ENCODE measurements at places on chromosomes 7 and 10.

GRCh38 chr7:50196719-50197118, 103.7 kb upstream of the ZPBP start:
- DNase-seq, result no peak

GRCh38 chr7:32093415-32094408, 23.5 kb upstream of the PDE1C start:
- no peak for DNase-seq

- DNase-seq, result no peak
Measured at GRCh38 chr10:51063659-51064535, 10.4 kb upstream of the PRKG1 start.

DNA sequence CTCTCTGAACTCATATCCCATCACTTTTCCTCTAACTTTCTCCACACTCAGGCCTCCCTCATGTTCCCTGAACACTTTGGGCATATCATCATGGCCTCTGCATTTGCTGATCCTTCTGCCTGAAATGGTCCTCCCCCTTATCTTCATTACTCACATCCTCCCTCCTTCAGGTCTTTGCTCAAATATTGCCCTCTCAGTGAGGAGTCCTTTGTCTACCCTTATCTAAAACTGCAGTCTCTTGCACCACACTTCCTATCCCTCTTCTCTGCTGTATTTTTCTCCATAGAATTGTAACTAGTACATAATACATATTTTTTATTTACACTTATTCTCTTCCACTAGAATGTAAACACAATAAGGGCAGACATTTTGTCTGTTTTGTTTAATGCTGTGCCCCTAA, 41.7 kb downstream of the DNAJC1 start:
- no peak for DNase-seq

DNA sequence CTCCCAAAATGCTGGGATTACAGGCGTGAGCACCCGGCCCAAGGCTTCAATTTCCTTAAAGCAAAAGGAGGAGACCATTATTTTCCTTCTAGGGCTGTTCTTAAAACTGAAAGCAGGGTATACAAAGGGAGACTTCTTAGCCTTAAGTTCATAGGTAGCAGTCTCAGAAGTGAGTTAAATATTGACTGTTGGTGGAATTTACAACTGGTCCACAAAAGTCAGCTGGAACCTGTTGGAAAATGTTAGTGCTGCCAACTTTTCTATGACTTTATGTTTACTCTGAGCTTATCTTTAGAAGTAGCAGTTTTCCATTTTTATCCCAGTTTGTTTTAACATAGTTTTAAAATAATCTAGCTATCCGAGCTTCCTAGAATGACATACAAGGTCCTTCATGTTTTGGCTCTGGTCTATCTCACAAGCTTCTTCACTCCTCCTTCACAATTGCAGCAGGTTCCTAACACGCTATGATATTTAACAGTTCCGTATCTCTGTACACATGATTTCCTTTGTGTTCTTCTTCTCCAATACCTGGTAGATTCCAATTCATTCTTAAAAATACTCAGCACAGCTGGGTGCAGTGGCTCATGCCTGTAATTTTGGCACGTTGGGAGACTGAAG, 3.3 kb downstream of the SLC26A3 start:
- no peak for DNase-seq

GRCh38 chr7:85498031-85498430, 311.2 kb upstream of the SEMA3D start:
- no peak for DNase-seq

- no peak for DNase-seq
Measured at GRCh38 chr7:32573110-32573687, 77.9 kb downstream of the AVL9 start.

DNA sequence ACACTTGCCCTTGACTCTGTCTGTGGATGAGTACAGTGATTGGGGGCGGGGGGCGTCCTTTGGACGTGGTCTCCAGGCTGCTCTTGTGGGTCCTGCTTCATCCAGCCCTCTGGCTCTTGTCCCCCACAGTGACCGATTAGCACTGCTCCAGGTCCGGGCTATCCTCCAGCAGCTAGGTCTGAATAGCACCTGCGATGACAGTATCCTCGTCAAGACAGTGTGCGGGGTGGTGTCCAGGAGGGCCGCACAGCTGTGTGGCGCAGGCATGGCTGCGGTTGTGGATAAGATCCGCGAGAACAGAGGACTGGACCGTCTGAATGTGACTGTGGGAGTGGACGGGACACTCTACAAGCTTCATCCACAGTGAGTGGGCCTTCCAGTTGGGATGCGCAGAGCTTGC, 18.3 kb downstream of the TACR2 start:
- no peak for DNase-seq

- no peak for DNase-seq
Measured at GRCh38 chr10:13117841-13118783, 18.1 kb downstream of the OPTN start.

DNA sequence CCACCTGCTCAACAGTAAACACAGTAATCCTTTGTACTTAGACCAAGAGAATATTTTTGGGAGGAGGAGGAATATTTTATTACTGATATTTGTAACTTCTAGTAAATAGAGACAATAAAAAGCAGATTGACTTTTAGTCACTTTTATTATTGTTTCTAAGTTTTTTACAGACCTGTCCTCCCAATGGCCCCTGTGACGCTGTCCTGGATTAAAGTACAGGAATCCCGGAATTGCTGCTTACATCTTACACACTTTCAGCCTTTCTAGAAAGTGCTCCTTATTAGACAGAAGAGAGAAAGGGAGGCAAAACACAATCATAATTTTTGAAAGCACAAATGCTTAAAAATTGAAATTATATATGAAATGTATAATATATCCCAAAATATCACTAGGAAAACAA, 86.4 kb upstream of the PRKG1 start:
- no peak for DNase-seq

GRCh38 chr7:151992375-151992774, 33.1 kb upstream of the GALNT11 start:
- DNase-seq, result peak; percentile 57

All from NCI-H1092 (cell line).